ENCODE measurements at places on chromosomes 11 and 22.

DNA sequence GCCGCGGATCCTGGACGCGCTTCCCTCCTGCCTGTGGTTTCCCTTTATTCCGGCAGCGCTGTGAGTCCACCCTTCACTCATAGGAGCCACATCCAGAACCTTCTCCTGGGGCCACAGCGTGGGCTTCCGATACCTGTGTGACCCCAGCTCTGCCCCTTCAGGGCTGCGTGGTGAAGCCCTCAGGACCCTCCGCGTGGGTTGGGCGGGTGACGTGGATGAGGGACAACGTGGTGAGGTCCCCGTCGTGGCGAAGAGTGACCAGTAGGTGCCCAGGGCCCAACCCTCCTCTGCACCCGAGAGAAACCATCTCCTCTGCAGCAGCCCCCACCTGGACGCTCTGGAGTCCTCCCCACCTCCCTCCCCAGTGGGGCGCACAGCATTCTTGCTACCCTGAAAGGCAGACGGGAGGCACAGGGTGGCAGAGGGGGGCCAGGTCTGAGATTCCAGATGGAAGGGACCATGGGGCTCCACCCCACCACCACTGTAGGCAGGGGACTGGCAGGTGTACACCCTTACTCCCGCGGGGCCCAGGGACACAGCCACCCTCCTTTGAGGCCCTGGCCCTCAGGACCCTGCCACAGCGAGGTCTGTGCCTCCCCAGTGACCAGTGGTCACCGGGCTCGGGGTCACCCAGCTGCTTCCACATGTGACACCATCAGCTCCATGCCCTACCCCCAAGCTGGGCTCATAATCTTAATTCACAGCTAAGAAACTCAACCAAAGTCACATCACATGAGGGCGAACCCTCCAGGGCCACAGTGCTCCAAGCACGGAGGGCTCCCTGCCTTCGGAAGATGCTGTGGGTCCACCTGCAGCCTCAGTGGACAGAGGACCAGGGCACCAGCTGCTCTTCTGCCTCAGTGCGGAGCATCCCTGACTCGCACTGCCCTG is 3.4 kb upstream of the ZBED4 start:
- no peak for DNase-seq

DNA sequence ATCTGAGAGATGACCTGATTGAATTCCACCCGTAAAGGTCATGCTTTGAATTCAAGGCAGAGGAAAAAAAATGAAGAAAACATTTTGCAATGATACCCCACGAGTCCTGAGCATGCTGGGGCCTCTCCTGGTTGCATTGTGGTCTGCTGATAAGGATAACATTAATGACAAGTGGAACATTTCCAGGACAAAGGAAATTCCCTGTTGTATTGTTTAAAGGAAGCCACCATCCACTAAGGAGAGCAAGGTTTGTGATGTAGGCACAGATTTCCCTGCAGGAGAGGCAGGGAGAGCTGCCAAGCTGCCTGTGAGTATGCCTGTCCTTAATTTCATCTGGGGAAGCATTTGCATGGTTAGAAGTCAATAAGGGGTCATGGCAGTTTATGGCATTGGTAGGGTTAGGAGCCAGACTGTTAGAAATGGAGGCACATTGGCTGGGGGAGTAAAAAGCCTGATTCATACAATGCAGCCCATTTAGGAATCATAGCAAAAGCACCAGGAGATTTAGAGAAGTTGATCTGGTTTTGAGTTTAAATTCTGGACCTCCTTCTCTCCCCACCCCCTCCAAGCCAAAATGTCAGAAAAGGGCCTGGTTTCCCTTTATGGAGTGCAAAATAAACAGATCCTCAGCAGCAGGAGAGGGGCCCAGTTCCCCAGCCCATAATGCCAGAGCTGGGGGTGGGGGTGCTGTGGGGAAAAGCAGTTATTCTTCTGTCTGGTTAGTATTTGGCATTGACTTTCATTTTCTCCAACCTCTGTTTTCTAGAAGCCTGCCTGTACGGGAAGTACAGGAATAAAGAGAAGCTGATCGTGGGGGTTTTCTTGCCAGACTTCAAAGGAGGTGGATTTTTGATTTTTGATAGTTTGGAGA is 22.1 kb downstream of the FLI1 start:
- DNase-seq: no peak

DNA sequence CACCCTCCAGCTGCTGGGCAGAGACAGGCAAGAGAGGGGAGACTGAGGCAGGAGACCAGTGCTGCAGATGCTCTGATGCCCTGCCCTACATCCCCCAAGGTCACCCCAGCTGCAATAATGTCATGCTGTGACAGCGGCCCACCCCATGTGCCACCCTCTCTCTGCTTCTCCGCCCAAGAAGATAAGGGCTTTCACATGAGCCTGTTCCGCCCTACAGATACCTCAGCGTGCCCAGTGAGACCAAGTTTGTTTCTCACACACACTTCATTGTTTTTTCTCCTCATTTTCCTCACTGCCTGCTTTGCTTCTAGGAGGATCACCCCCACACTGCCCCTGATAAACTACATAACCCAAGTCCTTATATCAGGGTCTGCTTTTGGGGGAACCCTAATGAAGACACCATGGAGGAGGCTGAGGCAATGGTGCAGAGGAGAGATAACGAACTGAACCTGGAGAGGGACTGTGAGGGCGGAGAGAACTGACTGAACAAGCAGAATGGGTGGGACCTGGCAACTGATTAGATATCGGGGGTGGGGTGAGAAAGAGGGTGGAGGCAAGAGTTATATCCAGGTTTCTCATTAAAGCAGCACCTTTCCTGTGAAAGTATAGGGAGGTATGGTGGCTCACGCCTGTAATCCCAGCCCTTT is 37.5 kb upstream of the TSKU start:
- DNase-seq: no peak

GRCh38 chr11:132022285-132022684 is 651.9 kb downstream of the NTM start:
- DNase-seq: no peak

- no peak for DNase-seq
Observed at GRCh38 chr22:43008921-43009320, 6.0 kb downstream of the PACSIN2 start.

DNA sequence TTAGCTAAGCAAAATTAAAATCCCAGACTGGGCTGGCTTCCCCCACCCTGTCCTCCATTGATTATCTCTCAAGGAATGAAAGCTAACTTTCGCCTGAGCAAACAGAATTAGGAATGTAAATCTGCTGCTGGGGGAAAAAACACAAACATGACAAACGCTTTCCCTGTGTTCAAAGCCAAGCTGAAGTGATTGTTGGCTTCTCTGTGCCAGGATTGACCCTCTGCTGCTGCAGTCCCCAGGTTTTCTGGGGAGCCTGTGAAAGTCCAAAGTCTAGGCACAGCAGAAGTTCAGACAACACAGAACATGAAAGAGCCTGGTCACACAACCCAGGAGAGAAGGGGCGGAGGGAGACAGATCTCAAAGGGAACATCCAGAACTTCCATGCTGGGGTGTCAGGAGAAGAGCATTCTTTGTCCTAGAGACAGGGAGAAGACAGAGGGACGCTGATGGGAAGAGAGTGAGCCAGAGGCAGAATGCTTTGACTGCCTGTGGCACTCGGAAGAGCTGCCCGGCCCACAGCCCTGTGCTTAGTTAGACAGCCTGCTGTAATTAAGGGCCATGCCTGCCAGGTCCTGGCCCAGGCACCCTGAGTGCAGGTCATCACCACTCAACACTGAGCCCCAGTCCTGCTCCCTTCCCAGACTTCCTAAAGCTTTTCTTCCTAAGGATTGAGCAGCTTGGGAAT is 6.9 kb downstream of the PATZ1 start:
- DNase-seq: no peak

DNA sequence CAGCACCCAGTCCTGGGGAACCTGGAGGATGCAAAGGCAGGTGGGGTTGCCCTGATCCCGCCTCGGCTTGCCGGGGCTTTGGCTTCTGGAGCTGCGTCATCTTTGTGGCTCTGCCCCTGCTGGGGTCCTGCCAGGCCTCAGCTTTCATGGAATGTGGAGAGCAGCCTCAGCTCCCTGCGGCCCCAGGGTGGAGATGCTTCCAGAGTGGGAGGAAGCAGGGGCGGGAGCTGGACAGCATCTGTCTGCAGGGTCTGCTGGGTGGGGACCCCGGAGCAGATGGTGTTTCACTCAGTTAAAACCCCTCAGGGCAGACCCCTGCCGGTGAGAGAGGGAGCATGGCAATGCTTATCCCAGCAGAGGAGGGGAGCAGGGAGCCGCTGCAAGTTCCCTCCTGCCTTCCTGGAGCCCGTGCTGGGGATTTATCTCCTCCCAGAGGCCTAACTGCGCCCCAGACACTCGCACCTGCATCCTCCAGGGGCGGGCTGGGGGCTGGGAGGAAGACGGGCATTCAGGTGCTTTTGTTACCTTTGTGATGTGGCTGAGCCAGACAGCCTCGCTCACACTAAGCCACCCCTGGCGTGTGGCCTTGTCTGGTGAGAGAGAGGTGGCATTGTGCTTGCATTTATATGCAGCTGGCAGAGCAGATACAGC is 15.7 kb downstream of the GRIK4 start:
- no peak for DNase-seq

DNA sequence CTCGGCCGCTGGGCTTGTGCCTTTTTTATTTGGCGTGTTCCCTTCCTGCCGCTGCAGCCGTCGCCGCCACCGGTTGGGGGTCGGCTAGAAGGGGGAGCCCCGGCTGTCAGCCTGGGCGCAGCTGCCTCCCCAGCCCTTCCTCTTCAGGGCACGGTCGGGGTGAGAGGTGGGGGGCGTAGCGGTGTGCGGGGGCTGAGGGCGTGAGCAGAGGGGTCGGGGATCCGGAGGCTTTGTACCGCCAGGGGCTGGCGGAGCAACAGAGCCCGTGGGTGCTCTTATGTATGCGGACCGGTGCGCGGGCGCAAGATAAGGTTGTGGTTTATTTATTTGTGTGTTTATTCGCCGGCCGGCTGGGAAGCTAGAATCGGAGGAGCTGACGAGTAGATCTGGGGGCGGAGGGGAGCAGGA is 477 bp downstream of the ZBTB16 start:
- no peak for DNase-seq

DNA sequence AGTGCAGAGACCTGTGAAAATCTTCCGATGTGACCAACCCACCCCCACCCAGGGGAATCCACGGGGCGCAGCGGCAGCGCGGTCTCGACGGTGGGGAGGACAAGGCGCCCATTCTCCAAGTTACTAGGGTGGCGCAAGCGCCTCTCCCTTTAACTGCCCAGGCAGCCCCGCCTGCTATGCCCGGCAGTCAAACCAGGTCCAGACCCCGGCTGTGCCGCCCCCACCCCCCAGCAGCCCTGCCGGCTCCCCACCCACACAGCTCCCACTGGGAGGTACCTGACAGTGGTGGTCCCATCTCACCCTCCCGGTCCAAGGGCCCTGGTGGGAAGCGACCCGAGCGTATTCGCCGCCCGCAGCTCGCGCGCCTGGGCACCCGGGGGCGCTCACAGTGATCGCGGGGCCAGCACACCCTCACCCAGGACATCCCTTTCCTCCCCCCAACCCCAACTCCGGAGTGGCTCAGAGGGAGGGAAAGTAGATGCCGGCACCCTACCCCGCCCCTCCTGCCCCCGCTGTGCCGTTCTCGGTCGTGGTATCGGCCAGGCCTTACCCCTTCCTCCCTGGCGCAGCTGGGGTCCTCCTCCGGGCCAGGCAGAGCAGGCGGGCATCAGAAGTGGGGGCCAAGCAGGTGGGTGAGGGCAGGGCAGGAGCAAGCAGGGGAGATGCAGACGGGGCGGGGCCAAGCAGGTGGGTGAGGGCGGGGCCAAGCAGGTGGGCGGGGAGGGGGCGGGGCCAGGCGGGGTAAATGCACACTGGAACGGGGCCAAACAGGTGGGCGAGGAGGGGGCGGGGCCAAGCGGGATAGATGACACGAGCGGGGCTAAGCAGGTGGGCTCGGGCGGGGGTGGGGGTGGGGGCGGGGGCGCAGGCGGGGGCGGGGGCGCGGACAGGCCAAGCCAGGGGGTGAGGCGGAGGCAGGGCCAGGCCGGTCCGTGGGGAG is at the start of gene TRPM5:
TSS of gene TRPM5 (minus strand) at position 634 of the 940 bp plus-strand sequence. CDS start 21,478 bp downstream, outside the sequence.
- peak; percentile 60 for DNase-seq

DNA sequence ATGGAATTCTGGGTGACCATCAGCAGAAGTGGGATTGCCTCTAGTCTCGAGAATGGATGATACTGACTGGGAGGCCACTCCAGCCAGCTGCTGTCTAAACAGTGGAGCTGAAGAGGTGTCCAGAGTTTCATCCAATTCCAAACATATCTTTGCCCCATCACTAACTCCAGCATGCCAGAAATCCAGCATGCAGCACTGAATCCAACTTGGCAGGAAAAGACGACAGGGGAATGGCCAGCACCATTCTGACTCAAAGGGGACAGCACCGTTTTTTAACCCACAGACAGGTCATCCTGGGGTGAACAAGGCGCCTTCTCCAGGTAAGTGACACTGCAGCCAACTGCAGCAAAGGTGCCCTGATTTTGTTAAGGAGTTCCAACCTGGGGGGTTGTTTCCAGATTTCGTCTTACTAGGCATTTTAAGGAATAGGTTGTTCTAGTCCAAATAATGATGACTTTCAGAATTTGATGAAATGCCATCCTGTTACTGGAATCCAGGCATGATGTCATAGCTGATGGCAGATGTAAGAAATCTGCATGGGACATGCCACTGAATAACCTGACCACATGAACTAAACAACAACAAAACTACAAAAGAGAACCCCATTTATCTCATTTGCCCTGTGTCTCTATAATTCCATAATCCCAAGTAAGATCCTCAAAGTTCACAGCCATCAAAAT is 32.3 kb downstream of the FEZ1 start:
- no peak for DNase-seq

DNA sequence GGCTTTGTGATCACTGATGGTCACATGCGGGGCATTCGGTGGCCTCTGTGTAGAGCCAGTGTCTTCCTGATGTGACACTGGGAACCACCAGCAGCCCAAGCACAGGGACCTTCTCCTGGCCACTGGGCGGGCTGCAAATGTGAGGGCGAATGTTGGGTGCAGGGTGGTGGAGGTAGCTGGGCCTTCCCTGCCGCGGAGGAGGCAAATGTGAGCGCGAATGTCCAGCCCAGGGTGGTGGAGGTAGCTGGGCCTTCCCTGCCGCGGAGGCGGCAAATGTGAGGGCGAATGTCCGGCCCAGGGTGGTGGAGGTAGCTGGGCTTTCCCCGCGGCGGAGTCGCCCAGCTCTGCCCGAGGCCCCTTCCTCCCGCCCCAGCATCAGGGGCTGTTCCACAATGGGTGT is 23.3 kb downstream of the PTDSS2 start:
- DNase-seq: no peak

- no peak for DNase-seq
Observed at GRCh38 chr11:953512-953911, 27.8 kb downstream of the AP2A2 start.

GRCh38 chr22:49966041-49966773 is 5.6 kb downstream of the PIM3 start:
- DNase-seq: no peak

DNA sequence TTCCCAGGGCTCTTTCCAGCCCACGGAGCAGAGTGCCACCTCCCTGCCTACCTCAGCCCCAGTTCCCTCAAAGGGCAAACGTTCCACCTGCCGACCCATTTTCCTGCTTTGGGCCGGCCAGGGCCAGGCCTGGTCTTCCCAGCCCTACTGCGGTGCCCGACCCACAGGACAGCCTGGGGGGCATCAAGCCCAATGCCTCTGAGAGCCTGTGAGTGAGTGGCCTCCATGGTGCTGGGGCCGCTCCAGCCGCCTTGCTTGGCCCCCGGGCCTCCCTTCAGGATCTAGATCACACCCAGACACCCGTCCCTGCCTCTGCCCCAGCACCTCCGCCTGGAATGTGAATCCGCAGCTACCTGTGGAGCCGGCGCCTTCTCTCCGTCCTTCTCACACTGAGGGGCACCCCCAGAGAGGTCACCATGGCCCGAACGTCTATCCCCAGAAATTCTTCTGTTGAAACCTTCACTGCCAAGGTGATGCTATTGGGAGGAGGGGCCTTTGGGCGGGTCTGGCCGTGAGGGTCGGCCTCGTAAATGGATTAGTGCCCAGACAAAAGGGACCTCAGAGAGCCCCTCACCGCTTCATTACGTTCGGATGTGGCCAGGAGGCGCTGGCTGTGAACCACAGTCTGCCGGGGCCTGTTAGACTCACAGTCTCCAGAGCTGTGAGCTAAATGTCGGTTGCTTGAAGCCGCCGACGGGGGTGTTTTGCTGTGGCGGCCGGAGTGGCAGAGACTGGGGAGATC is 36.2 kb upstream of the BRSK2 start:
- DNase-seq: no peak

Measured in activated T-cell treated with anti-CD3 and anti-CD28 coated beads for 24 hours (primary cell).